ENCODE measurements at places on chromosomes 2 and 18.

DNA sequence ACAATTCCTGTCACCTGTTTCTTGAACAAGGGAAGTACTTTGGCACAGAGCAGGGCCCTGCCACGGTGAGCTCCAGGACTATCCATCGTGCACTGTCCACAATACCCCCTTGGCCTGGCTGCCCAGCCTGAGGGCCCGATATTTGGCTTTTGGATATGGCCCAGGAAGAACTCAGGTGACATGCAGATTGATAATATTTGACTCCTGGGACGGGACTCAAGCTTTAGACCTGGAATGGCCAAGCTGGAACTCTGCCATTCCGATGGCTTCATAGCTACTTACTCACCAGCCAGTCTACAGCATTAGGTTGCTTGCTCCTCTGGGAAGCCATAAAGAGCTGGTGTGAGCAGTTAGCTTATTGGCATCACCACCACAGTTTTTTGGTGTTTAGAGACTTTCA lies 26.6 kb downstream of the EML6 start:
- DNase-seq, result no peak

GRCh38 chr18:29439398-29439797 lies 1262.5 kb upstream of the CDH2 start:
- no peak for DNase-seq

GRCh38 chr18:48137374-48138081 lies 207.1 kb upstream of the SMAD2 start:
- no peak for DNase-seq

GRCh38 chr2:130766037-130766436 lies 10.7 kb downstream of the AMER3 start:
- DNase-seq, result no peak

DNA sequence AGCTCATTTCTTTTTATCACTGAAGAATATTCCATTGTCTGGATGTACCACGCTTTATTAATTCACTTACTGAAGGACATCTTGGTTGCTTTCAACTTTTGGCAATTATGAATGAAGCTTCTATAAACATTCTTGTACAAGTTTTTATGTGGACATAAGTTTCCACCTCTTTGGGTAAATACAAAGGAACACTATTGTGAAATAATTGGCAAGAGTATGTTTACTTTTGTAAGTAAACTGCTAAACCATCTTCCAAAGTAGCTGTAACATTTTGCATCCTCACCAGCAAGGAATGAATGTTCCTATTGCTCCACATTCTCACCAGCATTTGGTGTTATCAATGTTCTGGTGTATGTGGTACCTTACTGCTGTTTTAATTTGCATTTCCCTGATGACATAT lies 15.8 kb upstream of the VWC2L start:
- DNase-seq, result no peak

- DNase-seq, result no peak
These were observed 28.7 kb downstream of the SMAD2 start for GRCh38 chr18:47901624-47902362.

DNA sequence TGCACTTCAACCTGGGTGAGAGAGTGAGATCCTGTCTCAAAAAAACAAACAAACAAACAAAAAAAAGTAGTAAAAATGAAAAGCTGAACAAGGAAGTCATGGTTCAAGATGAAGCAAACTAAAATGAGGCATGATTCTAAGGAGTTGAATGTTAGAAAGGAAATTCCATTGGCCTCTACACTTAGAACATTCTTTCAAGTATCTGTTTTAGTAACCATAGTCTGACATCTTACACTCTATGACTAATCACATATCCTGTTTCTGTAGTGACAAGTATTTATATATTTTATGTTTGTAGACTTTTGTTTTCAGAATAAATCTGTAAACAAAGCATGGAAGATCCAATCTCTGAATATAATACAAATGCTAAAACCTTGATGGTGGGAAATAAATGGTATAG lies 164.1 kb downstream of the KIAA1328 start:
- no peak for DNase-seq
